ENCODE measurements at places on chromosomes 11 and 22.

DNA sequence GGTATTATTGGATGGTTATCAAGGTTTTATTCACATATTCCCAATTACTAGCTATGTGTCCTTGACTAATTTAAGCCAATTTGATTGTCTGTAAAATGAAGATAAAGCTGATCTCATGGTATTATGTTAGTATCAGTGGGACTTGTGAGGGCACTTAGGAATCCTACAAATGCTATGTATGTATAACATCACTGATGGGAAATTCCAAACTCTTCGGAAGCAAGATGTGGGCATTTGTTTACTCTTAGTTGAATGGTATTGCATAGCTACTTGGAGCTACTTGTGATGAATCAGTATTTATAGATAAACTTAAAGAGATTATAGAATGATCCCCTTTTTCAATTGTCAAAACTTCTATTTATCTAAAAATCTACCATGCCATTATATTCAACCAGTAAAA, 239.9 kb downstream of the CNTN5 start:
- DNase-seq: no peak

DNA sequence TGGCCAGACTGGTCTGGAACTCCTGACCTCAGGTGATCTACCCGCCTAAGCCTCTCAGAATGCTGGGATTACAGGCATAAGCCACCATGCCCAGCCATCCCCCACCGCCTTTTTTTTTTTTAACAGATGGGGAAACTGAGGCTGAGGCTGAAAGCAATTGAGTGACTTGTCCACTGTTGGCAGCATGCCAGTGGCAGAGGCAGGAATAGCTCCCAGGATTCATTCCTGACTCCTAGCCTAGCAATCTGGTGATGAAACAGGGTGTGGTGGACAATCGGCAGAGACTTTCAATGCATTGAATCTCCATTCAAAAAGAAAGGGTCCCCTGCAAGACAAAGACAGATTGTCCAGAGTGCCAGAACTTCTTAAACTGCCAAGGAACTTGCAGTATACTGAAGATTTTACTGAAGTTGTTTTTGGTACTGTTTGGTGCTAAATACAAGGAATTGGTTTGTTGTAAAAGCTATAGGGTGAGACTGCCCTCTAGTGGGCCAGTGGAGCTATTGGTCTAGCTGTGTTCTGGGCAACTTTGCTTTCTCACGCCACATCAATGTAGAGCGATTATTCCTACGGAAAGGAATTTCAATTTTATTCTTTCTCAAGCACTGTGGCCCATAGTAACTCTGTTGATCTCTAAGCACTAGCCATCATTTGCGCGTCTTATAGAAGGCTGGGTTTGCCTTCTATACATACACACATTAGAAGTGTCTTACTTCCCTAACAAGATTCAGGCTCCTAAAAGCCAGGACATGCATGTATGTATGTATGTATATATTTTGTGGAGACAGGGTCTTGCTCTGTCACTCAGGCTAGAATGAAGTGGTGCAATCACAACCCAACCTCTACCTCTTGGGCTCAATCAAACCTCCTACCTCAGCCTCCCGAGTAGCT, 21.0 kb downstream of the C22orf31 start:
- DNase-seq: peak; percentile 67

GRCh38 chr11:1395773-1396374, 6.1 kb downstream of the BRSK2 start:
- no peak for DNase-seq

DNA sequence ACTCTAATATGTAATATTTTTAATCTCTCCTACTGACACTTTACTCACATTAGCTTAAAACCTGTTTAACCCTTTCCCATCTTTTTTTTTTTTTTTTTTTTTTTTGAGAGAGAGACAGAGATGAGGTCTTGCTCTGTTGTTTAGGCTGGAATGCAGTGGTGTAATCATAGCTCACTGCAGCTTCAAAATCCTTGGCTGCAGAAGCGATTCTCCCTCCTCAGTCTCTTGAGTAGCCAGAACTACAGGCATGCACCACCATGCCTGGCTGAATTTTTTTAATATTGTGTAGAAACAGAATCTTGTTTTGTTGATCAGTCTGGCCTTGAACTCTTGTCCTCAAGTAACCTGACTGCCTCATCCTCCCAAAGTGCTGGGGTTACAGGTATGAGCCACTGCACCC, 37.3 kb downstream of the PAMR1 start:
- DNase-seq: no peak

GRCh38 chr11:17653611-17654010, 65.8 kb upstream of the MYOD1 start:
- DNase-seq: no peak

DNA sequence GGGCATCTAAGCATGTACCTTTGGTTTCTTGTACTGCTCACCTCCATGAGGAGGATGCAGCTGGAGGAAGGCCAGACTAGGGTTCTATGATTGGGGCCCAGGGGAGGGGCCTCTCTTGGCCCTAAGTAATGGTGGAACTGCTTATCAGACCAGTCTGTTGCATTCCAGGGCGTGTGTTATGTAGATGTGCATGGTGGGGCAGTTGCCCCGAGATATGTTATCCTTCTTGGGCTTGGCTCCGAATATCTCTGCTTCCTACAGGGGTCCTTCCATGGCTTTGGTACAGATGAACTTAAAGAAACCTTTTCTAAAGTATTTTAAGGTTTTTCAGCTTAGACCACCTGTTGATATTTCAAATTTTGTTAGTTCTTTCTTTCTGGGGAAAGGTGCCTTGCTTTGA, 126.0 kb downstream of the SWAP70 start:
- DNase-seq: no peak

GRCh38 chr11:67373648-67374570, 511 bp upstream of the CLCF1 start:
- DNase-seq: peak; percentile 85

- DNase-seq: peak; percentile 65
Measured at GRCh38 chr22:42780070-42780540, 59.4 kb upstream of the A4GALT start.

GRCh38 chr11:71949034-71949433, 20.2 kb downstream of the RNF121 start:
- DNase-seq: no peak

- no peak for DNase-seq
Measured at GRCh38 chr11:110272919-110273318, 23.5 kb downstream of the RDX start.

DNA sequence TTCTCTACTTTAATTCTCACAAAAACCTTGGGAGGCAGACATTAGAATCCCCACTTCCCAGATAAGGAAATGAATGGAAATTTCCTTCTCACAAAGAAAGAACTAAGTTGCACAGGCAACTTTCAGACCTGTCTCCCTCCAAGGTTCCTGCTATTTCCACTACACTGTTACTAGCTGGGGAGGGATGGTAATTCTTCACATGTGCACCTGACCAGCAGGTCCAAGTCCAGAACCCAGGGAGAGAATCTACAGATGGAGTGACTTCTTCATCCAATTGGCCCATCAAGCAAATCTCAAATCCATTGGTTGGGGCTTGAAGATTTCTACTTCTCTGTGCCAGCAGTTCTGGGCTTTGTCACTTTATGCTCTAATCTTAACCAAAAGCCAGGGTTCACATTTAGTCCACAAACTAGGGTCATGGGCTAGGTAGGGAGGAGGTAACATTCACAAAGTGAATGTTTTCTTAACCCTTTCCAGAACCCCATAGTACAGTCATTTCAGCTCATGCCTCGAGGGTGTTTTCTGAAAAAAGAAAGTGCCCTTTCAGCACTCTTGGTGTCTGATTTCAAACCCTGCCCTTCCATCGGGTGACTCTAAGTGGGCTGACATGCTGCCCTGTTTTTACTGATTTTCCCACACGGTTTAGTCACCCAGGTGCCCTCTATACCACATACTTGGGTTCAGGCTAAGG, 2.7 kb downstream of the POU2AF1 start:
- no peak for DNase-seq

- no peak for DNase-seq
Measured at GRCh38 chr11:32224580-32224979, 133.7 kb downstream of the RCN1 start.

- DNase-seq: no peak
Measured at GRCh38 chr11:130623670-130624668, 175.5 kb downstream of the ADAMTS15 start.

DNA sequence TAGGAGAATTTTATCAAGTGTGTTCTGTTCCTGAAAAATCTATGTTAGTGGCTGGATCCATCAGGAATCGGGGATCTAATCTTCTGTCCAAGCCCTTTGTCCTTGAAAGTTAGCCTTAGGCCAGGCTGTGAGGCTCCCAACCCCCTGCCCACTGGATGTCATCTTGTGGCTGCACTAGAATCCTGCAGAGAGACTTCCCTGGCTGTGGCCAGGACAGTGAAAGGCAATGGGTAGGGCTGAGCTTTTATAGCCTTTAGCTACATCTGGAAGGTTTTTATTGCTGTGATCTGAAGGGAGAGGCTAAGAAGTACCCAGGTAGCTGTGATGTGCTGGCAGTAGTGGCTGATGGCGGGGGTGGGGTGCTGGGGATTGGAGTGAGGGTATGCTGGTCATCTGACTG, 2.1 kb downstream of the OAF start:
- no peak for DNase-seq

DNA sequence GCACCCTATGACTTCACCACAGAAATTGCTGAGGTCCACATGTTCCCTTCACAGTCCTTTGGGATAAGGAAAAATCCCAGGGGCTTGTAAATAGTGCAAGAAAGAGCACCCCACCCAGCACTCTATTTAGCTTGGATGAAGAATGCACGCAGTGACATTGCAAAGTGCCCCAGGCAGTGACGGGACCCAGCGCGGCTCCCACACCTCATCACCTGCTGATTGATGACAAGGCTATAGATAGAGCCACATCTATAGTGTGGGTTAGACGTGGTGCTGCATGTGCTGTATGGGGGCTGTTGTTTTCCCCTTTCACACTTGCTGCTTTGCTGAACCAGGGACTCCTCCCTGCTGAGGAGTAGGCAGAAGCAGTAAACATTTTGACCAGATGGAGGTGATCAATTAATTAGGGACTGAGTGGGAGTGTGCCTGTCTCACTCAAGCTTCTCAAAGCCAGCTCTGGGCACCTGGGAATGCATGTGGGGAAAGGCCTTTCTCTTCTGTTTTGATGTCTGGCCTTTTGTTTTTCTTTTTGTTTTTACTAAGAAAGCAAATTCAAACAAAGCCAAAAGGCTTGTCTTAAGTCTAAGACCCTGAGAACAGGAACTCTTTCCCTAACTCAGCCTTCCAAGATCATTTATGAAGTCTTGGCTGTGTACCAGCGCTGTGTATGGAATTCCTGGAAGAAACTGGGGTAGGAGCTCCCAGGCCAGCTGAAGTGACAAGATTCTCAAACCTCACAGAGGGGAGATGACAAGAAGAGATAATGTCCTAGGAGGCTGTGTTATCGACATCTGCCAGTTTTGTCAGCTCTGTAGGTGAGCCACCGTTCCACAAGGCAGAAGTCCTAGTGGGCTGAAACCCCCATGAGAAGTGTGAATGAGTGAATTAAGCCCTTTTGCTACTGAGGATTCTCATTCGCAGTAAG, 219.7 kb downstream of the BARX2 start:
- DNase-seq: no peak

DNA sequence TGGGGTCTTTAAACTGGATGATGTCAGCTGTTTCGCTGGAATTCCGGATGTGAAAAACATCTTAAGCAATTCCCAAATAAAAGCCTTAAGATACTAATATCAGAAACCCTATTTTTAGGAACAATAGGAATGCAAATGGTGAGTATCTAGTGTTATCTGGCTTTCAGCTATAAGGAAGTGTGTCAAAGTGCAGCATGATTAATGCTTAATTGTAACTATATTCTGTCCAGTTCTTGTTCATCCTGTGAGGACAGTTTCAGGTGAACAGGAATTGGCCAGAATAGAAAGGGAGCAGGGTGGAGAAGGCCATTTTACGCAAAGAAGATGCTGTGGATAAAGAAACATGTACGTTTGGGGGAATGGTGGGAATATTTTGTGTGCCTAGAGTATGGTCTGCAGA, 108.2 kb downstream of the RASSF10 start:
- DNase-seq: no peak

DNA sequence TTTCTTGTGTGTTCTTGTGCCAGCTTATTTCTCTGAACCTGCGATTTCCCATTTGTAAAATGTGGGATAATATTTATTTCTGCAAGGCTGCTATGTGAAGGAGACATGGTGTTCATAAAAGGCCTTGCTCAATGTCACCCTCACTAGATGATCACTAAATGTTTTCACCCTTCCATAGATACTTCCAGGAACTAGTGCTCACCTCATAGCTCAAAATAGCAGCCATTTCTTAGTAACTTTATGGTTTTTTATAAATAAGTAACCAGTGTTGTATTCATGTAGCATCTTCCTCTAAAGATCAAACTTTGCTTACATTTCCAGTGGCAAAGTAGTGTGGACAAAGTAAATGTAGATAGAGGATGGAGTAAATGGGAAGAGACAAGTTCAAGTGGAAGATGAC, 23.8 kb downstream of the SYTL2 start:
- no peak for DNase-seq

DNA sequence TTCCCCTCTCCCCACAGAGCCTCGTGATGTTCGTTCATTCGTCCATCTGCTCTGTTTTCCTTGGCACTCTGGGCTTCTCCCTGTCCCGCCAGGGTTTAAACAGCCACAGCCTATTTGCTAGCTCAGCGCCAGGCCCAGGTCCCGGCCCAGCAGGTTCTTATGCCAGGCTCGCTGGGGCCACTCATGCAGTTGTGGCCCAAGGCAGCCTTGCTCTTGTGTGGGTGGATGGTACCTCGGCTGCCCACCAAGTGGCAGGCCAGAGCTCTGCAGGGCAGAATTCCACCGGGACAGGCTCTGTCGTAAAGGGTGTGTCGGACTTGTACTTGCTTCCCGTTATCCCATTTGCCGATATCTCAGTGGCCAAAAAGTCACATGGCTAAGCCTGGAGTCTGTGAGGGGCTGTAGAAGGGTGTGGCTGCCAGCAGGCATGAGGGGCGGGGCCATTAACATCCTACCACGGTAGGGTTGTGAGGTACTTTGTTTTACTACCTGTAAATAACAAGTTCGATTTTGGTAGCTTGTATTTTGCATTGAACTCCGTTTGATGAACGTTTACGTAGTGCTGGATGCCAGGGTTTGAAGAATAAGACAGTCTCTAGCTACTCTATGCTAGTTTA, 7.9 kb downstream of the FAM118A start:
- no peak for DNase-seq

- DNase-seq: no peak
Measured at GRCh38 chr11:105392556-105392955, 217.3 kb upstream of the GRIA4 start.

GRCh38 chr22:44361391-44362126, 48.8 kb upstream of the SHISAL1 start:
- no peak for DNase-seq

DNA sequence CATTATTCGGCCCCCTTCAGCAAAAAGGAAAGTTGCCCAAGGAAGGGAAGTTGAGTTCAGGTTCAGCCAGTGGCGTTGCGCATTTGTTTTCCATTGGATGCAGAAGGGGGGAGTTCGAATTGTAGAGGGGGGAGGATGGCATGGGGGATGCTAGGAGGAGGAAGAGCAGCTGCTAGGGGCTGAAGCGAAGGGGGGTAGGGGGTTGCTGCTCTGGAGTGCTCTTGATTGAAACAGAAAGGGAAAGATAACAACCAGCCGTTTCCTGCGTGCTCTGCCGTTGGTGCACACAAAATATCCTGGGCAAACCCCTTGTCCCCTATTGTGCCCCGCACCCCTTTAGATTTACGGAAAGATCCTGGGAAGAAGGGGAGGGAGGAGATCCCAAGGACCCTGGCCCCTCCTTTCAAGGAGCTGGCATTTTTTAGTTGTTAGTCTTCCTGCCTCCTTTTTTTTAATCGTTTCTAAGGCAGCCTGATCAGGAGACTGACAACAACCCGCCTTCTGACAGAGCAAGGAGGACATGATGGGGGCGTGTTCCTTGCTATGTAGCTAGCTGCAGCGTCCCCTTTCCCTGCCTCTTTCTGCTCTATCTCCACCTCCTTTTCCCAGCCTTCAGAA, 2.1 kb downstream of the KMT2A start:
- peak; percentile 43 for DNase-seq

GRCh38 chr11:92180664-92181251, 43.9 kb upstream of the FAT3 start:
- DNase-seq: no peak

All from CD4-positive, alpha-beta T cell treated with Interleukin-15 for 4 hours (primary cell).